ENCODE measurements at places on chromosomes 7 and 10. TPM values are rescaled to one million over a fixed set of nuclear protein-coding genes. Genes with fewer than 3 reads are reported as not detected.

GRCh38 chr10:77072361-77072835, 565.2 kb downstream of the KCNMA1 start:
- DNase-seq = peak; percentile 32

DNA sequence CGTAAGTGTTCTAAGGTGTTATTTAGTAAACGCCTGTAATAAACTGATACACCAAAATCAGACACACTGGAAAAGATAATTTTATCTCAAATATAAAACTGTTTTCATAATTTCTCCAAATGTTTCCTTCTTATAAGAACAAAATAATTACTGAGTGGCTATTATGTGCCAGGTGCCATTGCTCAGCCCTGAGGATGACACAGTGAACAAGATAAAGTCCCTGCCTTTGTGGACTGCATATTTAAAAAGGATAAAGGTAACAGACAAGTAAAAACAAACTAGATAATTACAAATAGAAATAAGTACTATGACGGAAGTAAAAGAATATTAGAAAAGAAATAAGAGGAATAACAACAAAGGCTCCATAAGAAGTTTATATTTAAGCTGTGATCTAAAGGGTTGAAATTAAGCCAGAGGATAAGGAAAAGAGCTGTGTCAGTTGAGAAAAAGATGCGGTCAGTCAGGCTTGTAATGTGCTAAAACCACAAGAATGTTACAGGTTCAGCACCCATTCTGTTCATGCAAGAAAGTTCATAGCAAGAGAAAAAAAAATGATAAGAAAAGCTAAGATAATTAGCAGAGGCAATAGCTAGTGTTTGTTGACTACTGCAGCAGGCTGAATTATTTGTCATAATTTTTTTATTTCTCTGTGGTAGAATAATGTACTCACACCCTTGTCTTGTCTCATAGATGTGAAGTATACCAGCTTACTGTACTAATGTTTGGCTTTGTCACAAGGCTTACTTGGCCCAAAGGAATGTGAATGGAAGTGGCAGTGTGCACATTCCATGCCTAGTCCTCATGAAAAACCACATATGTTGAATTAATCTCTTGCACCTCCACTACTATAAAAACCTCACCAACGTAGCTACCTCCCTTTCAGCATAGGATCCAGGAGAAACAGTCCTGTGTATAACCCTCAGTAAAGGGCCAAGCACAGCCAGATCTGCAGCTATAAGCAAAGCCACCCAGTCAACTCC, 75.1 kb downstream of the CRPPA start:
- DNase-seq = peak; percentile 22

DNA sequence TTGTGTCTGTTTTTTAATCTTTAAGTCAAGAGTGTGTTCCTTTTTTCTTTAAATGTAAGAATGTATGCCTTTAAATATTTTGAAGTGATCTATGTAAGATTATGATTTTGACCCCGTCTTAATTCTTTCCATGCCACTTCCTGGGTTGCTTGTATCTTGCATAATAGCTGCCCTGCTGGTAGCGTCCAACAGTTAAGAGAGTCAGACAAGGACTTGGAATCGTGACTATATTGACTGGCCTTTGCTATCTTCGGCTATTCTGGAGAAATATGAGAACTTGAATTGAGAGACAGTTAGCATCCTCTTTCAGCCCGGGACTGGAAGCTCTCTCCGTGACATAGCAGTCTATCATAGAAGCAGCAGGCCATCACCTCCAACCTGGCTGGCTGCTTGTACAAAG, 13.0 kb downstream of the NRP1 start:
- DNase-seq = no peak

- DNase-seq = no peak
These were observed 512.4 kb downstream of the TNS3 start for GRCh38 chr7:47069385-47070076.

DNA sequence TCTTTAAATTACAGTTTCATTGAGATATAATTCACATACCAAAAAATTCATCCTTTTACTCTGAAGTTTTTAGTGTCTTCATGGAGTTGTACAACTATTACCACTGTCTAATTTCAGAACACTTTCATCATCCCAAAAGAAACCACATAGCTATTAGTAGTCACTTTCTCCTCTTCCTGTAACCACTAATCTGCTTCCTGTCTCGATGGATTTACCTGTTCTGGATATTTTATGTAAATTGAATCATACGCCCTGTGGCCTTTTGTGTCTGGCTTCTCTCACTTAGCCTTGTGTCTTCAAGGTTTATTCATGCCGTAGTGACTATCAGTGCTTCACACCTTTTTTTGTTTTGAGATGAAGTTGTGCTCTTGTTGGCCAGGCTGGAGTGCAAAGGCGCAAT, 135.5 kb downstream of the DOCK1 start:
- no peak for DNase-seq

DNA sequence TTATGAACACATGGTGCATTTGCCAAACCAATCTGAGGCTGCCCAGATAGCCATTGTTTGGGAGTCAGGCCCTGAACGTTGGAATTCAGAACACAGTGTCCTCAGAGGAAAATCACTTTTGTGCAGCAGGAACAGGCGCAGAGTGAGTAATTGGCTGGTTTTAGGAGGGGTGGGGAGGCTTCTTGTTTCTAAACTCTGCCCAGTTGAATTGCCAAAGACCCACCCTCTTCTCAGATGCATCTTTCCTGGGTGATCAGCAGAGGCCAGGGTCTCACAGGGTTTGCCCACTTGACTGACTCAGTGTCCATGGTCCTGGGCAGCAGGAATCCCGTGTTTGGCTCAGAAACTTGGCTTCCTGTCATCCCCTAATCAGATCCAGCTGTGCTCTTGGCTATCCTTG, 24.3 kb downstream of the PRLHR start:
- no peak for DNase-seq

DNA sequence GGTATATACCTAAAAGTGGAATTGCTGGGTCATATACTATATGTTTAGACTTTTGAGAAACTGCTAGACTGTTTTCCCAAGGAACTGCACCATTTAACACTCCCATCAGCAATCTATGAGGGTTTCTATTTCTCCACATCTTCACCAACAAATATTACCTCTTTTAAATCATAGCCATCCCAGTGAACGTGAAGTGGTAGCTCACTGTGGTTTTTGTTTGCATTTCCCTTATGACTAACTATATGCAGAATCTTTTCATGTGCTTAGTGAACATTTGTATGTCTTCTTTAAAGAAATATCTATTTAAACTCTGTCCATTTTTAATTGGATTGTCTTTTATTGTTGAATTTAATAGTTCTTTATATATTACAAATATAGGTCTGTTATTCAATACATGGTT, 115.8 kb upstream of the SEC61G start:
- no peak for DNase-seq

GRCh38 chr7:99707096-99707495, 27.3 kb upstream of the CYP3A5 start:
- DNase-seq = no peak

DNA sequence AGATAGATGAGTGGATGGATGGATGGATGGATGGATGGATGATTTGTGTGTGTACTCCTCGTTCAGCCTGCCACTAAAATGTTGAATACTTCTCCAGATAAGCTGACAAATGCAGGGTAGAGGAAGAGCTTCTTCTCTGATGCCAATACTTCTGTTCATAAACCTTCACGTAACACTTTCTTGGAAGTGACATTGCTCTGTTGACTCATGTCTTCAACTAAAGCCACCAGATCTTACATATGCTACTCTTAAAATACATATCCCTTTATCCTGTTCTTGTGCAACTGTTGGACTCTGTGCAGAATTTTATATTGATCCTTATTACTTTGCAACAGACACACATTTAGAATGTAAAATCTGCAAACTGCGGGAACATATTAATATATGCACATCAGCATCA, 26.9 kb downstream of the PIK3AP1 start:
- DNase-seq = no peak

ANKRD2 gene
- total RNA-seq = not detected

FAM53B gene
- 22.6 TPM for total RNA-seq
